ENCODE measurements at places on chromosomes 1 and 21. TPM values are rescaled to one million over a fixed set of nuclear protein-coding genes. Genes with fewer than 3 reads are reported as not detected.

Gene LEPROT
- 54.5 TPM for total RNA-seq

DNA sequence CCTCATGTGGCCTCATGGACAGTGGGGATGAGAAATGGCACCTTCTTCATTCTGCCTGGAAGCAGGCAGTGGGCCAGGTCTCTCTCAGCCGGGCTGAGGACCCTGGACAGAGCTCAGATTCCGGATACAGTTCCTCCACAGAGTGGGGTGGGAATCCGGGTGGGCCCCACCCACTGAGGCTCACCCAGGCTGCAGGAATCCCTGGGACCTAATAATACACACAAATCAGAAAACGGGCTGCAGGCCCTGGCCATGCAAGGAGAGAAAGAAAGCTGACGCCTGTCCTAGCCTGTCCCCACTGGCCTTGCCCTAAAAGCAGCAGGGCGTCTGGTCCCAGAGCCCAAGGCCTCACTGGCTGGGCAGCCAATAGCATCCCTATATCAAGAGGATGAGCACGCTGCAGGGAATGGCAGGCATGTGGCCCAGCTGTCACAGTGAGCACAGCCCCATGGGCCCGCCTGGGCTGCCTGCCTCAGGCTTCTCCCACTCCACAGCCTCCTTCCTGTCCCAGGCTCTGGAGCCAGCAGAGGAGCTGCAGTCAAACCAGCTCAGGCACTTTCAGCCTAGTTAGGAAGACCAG is 25.3 kb downstream of the ACTA1 start:
- DNase-seq: no peak

GRCh38 chr1:66764994-66765578 is 12.8 kb downstream of the DYNLT5 start:
- DNase-seq: no peak

GRCh38 chr1:150159550-150159949 is 9.8 kb downstream of the PLEKHO1 start:
- no peak for DNase-seq

GRCh38 chr1:212205006-212205405 is 80.2 kb upstream of the PPP2R5A start:
- no peak for DNase-seq
